ENCODE measurements at places on chromosomes 12 and 14.

- no peak for DNase-seq
Observed at GRCh38 chr12:124828264-124829007, 35.2 kb downstream of the SCARB1 start.

DNA sequence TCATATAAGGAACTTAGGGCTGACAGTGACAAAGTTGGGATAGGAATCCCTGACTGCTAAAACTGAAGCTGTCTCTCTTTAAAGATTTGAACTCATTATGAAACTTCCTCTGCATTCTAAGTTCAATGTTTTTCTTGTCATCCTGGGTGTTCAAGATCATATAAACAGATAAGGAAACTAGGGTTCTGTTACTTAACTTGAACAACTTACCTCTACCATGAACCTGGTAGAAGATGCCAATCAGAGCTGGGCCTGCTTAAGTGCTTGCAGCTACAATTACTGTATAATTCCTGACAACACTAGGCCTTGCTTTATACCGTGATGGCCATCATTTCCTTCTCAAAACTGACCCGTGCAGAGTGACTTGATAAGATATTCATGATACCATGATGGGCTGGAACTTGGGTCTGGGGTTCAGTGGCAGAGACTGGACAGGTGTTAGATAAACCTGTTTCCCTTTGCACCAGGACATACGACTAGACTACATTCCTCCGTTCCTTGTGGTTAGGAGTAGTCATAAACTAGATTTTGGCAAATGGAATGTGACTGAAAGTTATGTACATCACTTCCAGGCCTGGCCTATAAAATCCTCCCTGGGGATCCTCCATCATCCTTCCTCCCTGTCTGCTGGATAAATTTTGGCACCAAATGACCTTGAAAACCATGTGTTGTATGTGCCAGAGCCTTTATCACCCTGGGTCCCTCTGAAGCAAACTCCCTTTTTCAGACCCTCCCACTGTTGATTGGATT lies 172.2 kb upstream of the PRICKLE1 start:
- no peak for DNase-seq

GRCh38 chr12:59973515-59973914 lies 377.7 kb downstream of the SLC16A7 start:
- DNase-seq, result no peak

DNA sequence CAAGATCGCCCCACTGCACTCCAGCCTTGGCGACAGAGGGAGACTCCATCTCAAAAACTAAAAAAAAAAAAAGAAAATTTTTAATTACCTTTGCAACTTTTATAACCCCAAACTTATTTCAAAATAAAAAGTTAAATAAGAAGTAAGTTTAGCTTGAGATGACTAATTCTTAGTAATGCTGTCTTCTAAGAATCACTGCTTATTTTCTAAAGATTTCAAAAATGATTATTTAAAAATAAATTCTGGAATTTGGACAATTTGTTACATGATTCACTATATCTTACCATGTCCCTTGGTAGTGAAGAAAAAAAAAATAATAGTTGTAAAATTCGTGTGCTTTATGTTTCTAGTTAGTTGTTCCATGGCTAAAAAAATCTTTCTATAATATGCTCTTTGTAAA lies 11.6 kb upstream of the HECTD1 start:
- no peak for DNase-seq

- DNase-seq, result no peak
Observed at GRCh38 chr14:89700801-89701200, 253.7 kb downstream of the EFCAB11 start.

DNA sequence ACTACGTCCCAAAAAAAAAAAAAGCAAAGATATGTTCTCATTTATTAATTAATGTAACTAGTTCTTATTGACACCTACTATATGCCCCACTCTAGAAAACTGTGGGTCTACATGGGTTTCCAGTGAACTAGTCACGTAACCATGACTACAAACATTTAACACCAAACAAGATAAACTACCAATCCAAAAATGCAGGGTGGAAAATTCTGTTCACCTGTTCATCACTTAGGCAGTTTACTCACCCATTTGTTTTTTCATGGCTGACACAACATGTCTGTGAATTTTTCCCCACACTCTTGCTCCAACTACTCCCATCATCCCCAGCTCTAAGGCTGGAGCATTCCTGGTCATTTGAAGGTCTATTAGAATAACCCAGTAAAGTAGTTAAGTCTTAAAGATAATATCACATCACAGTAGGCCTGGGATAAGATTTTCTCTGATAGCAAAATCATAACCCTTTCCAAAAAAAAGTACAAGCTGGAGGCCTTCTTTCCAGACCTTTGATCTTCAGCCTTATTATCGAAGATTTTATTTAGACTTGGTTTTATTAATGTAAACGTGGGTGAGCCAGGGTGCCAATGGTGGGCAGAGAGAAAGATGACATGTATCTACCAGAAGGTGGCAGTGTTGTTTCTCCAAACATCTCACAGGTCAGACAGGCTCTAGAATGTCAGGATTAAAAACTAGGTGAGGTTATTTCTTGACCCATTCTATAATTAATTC lies 61.6 kb upstream of the DAAM1 start:
- no peak for DNase-seq

GRCh38 chr12:48351022-48351708 lies 446 bp upstream of the ZNF641 start:
- no peak for DNase-seq

- no peak for DNase-seq
Observed at GRCh38 chr14:85428926-85429325, 101.0 kb upstream of the FLRT2 start.

DNA sequence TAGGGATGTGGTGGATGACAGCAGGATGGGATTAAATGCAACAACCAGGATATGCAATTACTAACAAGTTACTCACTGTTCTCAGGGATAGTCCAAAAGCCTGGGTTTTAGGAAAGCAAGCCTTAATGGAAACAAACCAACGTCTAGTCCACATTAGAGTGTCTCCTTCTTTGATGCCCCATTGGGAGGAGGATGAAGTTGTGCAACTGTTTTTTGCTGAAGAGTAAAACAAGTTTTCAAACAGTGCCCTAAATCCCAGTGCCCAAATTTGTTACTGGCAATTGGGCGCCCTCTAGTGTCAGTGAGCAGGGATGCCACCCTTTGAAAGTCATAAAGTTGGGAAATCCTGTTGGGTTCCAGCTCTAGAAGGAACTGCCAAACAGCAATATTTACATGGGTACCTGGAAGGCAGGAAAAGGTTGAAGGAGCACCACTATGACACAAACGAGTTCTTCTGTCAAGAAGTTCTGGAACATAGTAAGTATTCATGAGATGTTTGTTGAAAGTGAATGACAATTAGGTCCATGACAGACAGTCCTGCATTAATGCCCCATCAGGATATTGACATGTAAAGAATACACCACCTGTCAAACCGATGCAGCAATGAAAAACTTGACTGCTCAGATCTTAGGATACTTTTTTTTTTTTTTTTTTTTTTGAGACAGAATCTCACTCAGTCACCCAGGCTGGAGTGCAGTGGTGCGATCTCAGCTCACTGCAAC lies 11.1 kb upstream of the DPF3 start:
- DNase-seq, result no peak

DNA sequence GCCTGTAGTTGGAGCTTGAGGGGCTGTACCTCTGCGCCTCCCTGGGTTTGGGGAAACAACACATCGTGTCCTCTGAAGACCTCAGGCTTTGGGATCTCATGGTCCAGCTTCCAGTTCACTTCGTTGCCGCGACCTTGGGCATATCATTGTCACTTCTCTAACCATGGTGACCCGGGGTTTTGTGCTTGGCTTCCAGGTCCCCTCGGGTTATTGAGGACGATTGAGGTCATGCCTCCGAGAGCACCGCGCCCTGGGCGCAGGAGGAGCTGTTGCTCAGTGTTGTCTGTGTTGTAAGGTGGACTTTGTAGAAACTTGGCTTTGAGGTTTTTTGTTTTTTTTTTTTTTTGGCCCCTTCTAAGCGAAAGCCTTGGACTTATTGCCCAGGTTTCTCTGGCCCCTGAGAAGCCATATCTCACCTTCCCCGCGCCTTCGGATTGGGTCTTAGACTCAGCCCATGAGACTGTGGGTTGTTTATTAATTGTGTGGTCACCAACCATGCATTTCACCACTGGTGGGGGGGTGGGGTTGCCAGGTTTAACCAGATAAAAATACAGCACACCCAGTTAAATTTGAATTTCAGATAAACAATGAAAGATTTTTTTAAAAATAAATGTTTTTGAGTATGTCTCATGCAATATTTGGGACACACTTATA lies 2.6 kb downstream of the BCL7A start:
- DNase-seq, result no peak

DNA sequence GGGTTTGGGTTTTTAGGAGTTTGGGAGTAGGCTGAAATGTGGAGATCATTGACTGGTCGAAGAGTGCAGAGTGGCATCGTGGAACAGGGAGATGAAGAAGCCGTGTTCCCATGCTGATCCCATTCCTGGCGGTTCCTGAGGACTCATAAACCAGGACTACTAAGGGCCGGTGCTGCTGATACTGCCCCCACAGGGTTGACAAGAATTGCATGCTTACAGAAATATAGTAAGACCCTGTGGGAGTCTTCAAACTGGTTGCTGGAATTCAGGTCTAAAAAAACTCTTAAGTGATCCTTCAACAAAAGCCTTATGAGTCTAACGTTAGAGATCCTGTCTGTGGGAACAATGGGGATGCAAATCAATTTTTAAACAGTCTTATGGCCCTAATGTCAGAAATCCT lies 64.0 kb upstream of the ARHGAP5 start:
- no peak for DNase-seq

DNA sequence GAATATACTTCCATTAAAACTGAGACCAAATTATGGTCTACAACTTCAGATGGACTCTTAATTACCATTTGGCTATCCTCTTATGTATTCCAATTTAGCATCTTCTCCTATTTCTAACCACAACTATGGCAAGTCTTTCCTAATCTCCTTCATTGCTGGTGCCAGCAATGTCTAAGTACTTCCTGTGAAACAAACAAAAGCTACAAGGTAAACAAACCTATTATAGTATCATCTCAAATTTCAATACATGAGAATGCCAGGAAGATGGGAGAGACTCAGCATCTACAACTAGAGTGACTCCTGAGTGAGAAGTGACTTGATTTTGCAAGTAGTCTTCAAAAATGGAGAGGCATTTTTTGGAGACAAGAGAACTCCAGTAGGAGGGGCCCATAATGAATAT lies 202.9 kb upstream of the ATXN7L3B start:
- no peak for DNase-seq
